ENCODE measurements at places on chromosomes 16 and 17.

DNA sequence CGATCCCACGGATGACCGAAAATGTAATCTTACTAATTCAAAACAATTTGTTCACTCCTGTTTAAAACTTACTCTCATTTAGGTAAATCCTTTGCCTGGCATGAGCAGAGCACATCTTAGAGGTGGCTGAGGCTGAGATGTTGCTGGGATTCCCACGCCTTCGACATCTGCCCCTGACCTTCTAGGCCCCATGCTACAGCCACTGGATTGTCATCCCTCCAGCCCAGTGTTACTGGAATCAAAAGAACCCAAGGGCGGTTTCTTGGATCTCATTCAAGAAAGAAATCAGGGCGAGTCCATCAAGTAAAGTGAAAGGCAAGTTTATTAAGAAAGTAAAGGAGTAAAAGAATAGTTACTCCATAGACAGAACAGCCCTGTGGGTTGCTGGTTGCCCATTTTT is 64.5 kb upstream of the SHISA6 start:
- no peak for DNase-seq

DNA sequence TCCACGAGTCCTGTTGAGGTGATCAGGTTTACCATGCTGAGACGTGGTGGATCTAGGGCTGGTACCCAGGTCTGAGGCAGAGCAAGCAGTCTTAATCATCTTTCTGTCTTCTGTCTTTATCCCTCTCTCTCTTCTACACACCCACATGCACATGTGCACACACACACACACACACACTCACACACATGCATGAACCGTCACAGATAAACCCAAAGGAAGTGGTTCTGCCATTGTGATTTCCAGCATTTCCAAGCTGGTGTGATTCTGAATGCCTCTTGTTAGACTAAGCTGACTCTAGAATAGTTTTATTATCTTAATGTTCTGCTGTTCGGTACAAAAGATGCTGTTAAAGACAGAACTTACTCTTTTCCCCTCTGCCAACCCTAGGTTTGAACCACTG is 411.8 kb upstream of the SALL1 start:
- no peak for DNase-seq

DNA sequence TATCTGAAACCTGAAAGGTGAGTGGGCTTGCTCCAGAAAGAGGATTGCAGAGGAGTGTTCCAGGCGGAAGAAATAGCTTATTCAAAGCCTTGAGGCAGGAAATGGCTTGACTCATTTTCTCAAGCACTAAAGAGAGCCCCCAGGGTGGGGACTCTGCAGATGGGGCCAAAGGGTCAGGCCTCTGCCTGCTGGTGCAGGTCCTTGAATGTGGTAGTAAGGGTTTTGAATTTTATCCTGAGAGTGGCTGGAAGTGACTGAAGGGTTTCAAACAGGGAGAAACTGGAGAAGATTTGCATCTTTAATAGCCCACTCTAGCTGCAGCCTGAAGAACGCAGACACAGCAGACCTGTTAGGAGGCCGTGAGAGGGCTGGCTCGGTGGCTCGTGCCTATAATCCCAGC is 144.4 kb downstream of the CCT6B start:
- DNase-seq = peak; percentile 30

- DNase-seq = peak; percentile 20
Measured at GRCh38 chr17:62616993-62617893, 10.2 kb upstream of the MRC2 start.

GRCh38 chr16:79062821-79063220 is 537.7 kb downstream of the MAF start:
- DNase-seq = no peak

DNA sequence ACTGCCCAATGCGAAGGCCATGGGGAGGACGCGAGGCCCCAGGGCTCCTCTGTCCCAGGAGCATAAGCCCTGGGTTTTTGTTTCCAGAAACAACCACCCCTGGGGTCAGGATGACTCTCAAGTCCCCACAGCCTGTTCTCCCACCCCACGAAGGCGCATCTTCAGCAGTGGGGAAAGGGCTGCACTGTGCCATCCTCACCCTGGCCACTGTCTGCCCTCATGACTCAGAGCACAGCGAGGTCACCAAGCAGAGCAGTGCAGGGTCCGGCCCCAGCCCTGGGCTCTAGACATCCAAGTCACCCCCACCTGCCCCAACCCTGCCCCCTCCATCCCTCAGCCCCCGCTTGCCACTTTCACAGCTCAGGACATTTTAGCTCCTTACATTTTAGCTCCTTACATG is 22.7 kb upstream of the KSR1 start:
- DNase-seq = no peak

- DNase-seq = no peak
Measured at GRCh38 chr16:77910021-77910420, 112.3 kb upstream of the CLEC3A start.

GRCh38 chr16:2450535-2450934 is 9.4 kb upstream of the TEDC2 start:
- DNase-seq = no peak
